ENCODE measurements at places on chromosomes 5 and 9.

GRCh38 chr9:107587191-107587963 lies 97.8 kb upstream of the KLF4 start:
- DNase-seq = peak; percentile 33

DNA sequence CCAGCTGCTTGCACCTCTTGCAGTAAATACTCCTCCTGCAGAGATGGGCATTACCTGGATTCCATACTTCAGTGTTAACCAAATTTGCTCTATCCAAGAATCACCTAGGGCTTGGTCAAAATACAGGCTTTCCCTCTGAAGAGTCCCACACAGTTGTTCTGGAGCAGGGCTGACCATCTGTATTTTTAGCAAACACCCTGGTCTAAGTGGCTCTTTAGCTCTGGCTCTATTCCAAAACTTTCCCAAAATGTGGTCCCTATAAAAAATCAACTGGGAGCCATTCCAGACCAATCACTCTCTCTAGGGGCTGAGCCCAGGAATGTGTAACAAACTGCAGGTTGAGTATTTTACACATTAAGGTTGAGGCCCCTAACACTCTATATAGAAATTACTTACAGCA lies 153.7 kb downstream of the SPOCK1 start:
- no peak for DNase-seq

GRCh38 chr5:2112173-2113025 lies 229.7 kb upstream of the IRX4 start:
- DNase-seq = no peak

DNA sequence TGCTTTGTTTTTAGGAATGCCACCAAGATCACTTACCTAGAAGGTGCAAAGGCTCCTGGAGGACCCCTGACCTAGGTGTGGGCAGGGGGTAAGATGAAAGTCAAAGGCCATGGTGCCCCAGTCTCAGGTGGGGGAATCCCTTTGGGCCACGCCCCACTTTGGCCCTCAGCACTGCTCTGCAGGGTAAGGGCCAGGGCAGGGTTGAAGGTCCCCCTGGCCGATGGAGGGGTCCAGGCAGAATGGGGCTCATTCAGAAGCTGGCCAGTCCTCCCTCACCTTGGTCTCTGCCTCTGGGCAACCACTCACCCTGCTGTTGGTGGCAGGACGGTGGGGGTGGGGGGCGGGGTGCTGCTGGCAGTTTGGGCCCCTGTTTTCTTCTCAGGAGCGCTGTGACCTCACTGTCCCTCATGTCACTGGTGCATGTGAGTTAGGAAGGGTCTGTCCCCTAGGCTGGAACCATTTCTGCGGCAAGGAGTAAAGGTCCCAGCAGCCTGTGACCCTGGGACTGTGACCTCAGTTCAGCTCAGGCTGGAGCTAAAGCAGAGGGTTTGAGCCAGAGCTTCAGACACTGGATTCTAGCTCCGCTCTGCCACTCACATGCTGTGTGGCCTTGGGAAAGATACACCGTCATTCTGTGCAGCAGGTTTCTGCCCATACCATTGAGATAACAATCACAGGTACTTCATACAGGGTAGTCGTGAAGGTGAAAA lies 1.9 kb upstream of the ASS1 start:
- no peak for DNase-seq

- no peak for DNase-seq
Observed at GRCh38 chr9:6576987-6577386, 68.5 kb downstream of the GLDC start.

DNA sequence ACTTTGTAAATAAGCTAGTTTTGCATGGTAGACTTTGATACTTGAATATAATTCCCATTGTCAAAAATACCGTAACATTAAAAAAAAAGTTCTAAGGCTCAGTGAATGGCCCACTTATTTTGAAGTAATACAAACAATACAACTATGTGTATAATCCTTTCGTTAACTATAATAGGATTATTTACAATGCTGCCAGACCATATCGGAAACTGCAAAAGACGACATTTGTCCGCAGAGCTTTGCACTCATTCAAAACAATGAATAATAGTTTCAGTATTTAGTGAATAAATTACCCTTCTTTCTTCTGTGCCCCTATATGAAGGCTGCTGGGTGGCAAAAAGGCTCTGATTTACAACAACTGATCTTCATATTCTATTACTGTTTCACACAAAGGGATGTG lies 121.8 kb downstream of the DROSHA start:
- no peak for DNase-seq

GRCh38 chr5:62432621-62433064 lies 20.1 kb downstream of the IPO11 start:
- DNase-seq = no peak

DNA sequence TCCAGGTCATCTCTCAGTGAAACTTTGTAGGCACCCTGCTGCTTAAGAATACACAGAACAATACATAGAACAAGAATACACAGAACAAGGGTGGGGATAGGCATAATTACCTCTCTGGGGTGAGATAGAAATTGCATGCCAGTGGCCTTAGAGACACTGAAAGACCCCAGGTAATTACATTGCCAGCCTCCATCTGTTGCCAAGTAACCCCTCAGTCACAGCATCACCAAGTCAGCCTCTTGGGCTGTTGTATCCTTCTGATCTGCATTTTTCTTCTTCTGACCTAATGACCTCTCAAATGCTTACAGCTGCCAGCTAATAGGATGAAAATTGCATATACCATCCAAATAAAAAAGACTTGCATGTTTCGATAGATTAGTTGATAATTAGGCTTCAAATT lies 167.7 kb downstream of the GRIA1 start:
- DNase-seq = no peak

DNA sequence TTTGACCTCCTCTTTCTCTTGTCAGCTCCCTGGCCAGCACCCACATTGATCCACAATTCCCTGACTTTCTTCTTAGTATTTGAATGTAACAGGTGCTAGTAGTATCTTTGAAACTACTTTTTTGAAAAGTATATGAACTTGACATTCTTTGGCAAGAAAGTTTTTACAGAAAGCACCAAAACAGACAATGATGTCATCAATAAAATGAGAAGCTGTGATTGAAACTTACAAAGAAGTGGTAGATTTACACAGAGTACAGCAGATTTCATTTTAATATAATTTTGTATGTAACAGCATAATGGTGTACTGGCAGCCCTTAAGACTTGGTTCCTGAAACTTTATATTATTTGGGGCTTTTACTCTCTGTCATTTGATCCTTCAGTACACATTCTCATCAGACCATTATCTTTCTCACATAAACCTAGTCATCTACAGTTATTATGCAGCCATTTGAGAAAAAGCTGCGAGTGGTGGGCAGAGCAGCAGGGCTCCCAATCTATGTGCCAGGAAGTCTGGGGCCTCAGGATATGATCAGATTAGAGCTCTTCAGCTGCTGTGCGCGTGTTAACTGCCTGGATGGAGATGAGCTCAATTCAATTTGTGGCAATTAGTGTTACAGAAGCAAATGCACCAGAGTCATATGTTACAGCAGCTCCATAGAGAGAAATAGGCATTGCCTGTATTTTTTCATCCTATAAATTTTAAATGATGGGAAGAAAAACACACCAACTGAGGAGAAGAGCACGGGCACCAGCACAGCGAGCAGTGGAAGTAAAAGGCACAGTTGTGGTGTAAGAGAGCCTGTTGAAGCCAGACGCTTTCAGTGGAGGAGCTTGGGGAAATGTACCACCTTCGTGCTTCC lies 126.1 kb downstream of the STARD4 start:
- no peak for DNase-seq

DNA sequence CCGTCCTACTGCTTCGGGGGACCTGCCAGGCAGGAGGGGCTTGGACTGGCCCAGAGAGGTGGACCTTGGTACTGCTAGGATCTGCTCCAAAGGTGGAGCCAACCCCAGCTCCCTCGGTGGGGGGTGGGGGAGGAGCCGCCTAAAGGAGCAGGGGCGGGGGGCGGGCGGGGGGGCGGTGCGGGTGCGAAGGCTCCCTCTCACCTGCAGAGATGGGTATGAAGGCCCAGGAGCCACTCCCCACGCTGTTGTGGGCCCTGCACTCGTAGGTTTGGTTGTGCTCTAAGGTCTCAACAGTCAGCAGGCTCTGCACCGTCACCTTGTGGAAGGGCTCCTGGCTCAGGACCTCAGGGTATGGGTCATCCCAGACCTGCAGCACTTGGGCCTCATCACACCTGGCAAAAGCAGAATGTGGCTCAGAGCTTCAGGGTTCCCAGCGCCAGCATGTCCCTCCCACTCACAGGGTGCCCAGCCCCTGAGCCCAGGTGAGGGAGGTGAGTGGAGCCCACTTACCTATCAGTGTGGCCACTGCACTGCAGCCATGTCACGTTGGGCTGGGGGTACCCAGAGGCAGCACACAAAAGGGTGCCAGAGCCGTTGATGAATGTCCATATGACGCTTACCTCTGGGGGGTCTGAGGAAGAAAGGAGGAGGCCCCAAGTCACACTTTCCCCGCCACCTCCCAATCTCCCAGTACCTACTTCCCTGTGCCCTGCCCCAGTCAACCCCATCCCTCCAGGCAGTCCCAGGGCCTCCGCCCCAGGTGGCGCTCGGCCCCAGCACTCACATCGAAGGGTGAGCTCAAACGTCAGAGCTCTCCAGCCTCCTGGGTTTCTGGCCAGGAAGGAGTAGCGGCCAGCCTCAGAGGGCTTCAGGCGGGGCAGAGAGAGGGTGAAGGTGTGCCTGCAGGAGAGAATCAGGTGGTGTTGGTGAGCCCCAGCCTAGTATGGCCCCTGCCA lies 16.4 kb downstream of the CSF1R start:
- no peak for DNase-seq

DNA sequence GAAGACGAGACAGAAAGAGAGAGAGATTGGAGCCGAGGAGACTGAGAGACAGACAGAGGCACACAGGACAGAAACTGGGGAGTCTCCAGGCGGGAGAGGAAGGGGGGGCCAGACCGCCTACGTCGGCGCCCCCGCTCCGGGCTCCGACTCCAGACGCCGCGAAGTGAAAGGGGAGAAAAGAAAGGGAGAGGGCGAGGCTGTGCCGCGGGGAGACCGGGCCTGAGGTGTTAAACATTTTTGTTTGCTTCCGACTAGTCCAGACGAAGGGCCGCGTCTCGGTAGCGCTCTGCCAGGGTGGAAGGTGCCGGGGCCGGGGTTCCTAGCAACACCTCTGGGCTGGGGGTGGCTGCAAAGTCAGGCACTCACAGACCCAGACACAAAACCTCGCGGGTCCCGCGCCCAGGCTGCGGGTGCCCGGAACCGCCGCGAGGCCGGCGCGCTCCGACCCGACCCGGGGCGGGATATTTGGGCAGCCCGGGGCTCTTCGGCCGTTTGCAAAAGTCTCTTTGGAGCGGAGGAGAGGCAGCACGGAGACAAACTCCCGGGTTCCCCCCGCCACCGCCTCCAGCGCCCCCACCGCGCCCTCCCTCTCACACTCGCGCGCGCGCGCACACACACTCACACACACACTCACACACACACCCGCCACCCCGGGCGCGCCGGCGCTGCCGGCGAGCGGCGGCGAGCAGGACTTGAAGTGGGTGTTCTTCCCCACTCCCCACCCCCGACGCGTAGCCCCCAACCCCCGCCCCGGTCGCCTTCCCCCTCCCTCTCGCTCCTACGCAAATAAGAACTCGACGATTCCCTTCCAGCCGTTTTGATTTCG lies 626 bp upstream of the FST start:
- DNase-seq = no peak

DNA sequence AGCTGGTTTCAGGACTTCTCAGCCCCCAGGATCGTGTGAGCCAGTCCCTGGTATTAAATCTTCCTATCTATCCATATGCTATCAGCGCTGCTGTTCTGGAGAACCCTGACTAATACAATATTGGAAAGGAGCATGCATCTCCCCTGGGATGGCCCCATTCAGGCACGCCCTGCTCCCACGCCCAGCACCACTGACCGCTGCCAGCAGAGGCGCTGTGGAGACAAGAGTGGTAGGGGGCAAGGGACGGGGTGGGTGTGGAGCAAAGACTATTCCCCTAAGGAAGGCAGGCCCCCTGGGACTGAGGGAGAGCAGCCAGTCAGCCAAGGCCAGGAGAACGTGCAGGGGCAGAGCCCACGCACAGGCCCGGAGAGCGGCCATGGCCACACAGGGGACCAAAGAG lies 116.0 kb downstream of the VAV2 start:
- DNase-seq = no peak

DNA sequence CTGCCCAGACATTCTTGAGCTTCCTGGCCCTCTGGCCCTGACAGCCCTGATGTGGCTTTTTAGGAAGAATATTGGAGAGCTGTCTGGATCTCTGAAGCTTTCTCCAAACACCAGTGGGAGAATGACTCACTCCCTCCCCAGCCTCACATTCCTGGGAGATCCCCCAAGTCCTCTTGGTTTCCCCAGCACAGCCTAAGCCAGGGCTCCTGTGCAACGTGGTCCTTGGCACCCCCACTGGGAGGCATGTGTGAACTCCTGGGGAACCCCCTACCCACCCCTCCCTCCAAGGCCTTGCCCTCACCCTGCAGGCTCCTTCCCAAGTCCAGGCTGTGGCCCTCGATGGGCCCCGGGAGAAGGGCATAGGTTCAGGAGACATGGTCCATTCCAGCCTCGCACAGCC lies 12.7 kb downstream of the GLIPR2 start:
- no peak for DNase-seq

DNA sequence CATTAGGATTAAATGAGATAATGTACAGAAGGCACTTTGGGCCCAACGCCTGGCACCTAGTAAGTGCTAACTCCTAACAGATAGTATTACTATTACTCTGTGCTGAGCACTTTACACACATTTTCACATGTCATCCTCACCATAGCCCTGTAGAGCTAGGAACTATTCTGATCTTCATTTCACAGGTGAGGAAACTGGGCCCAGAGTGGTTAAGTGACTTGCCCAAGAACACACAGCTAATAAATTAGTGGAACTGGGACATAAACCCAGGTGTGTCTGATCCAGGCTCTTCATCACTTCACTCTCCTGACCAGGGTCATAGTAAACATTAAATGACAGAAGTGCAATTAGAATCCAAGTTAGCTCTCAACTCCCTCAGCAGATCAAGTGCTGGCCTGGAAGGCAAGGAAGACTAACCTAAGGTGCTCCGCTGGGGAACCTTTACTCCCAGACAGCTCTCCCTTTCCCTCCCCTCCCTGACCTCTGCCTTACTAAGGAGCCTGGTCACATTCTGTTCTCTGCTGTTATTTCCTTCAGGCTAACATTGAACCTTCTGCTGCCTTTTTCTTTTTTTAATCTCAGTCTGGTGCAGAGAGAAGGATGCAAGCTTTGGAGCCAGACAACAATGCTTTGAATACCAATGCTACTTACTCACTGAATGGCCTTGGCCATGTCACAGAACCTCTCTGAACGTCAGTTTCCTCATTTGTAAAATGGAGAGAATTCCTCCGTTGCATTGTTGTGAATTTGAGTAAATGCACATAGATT lies 4.1 kb upstream of the ADRA1B start:
- peak; percentile 93 for DNase-seq

DNA sequence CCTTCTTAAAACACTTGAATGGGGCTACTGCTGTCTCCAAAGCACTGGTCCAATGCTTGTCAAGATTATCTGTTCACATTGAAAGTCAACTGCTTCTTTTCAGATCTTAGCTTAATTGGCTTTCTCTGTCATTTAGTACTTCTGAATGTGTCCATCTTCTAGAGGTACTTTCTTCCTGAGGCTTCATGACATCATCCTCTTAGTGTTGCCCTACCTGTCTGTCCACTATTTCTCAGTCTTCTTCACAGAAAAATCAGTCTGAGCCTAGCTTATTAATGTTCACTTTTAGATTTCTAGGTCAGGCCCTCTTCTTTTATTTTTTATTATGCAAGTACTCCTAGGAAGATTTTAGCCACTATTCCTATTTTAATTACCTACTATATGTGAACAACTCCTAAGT lies 899.9 kb downstream of the DTWD2 start:
- DNase-seq = no peak

GRCh38 chr5:146906803-146907202 lies 28.2 kb upstream of the PPP2R2B start:
- DNase-seq = no peak
